ENCODE measurements at places on chromosomes 16 and 17.

DNA sequence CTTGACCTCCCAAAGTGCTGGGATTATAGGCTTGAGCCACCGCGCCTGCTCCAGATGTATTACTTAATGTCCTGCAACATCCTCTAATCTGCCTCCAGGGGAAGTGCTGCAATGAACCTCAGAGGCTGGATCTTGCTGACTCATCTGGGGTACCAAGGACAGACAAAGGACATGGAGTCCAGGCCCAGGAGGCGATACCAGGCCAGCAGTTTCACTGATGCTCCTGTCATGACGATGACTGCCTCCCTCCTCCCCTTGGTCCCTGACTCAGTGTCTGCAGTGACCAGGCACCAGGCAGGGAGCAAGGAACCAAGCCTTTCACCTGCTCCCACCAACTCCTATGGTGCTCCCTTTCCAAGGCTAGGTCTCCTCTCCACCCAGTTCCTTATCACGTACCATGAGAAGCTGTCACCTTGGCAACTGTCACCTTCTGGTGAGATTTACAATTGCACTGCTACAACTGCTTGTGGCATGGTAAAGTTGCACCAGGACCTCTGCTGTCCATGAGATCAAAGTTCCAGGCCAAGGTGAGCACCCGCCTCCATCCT, 21.6 kb upstream of the PHOSPHO1 start:
- H3K4me3 ChIP-seq = no peak overlapping the region
- DNase-seq = no peak

- peak overlapping the region; percentile 100 for H3K4me3 ChIP-seq
- H3K27me3 ChIP-seq = no peaks in the 10 kb centered on the region
- H3K27ac ChIP-seq = no peak overlapping the region
- peaks cover 36% of the 10 kb centered on the region for H3K36me3 ChIP-seq
- H3K4me1 ChIP-seq = no peaks in the 10 kb centered on the region
- no peak for DNase-seq
Measured at GRCh38 chr16:87765473-87765775, 362 bp downstream of the KLHDC4 start.

- peaks cover 19% of the 10 kb centered on the region for H3K36me3 ChIP-seq
- H3K4me3 ChIP-seq = no peak overlapping the region
- H3K27ac ChIP-seq = no peak overlapping the region
- no peak for DNase-seq
Measured at GRCh38 chr16:35195173-35195863, 1735.9 kb downstream of the TP53TG3F start.

GRCh38 chr17:3020381-3020780, 43.0 kb downstream of the OR1D5 start:
- no peak overlapping the region for H3K4me3 ChIP-seq
- H3K4me1 ChIP-seq = no peaks in the 10 kb centered on the region
- no peak for DNase-seq
- H3K27me3 ChIP-seq = no peaks in the 10 kb centered on the region
- no peak overlapping the region for H3K27ac ChIP-seq
